ENCODE measurements at places on chromosomes 5 and 9.

- DNase-seq = no peak
Measured at GRCh38 chr9:99055384-99055783, 49.5 kb upstream of the TGFBR1 start.

DNA sequence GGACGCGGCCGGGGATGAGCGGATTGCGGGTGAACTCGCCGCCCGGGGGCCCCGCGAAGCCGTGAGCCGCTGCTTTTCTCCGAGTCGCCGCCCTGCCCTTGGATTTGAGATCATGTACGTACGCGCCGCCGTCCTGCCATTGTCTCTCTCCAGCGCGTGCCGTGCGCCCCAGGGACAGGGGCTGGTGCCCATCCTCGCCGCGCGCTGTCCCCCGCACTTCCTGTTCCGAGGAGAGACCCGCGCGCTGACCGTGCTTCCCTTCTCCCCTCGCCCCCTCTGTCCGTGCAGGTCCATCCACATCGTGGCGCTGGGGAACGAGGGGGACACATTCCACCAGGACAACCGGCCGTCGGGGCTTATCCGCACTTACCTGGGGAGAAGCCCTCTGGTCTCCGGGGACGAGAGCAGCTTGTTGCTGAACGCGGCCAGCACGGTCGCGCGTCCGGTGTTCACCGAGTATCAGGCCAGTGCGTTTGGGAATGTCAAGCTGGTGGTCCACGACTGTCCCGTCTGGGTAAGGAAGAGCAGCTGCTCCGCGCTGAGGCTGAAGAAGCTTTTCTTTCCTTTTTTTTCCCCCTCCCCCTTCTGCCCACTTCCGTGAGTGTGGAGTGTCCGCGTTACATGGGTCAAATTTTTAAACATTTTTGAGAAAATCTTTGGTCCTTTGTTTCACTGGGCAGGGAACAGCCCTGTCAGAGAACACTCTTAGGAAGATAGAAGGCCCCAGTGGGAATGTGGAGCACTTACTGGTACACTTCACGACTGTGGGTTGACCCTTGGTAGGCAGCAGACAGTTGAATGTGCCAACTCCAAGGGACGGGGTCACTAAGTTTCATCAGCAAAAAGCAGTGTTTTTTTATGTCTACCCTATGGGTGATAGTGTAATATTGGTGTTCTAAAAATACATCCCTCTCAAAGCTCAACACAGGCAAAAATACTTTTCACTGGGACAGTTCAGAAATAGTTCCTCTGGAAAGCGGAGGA is 727 bp downstream of the RHOBTB3 start:
- DNase-seq = peak; percentile 72

GRCh38 chr5:7844901-7845300 is 6.0 kb downstream of the CFAP90 start:
- no peak for DNase-seq

DNA sequence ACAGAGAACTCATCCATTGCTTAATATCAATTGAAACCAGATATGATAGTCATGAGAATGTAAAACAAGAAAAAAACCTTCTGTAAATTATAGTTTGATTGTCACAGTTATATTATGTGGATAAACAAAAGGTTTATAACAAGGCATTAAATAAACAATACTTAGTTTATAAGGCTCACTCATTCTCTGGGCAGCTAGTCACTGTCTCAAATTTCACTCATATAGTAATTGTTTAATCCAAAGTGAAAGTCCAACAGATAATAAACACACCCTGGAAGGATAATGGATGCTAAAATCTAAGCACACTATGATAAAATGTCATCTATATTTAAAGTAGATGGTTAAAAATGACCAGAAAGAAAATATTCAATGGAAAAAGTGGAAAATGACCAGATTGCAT is 30.8 kb upstream of the SLC12A2 start:
- no peak for DNase-seq

DNA sequence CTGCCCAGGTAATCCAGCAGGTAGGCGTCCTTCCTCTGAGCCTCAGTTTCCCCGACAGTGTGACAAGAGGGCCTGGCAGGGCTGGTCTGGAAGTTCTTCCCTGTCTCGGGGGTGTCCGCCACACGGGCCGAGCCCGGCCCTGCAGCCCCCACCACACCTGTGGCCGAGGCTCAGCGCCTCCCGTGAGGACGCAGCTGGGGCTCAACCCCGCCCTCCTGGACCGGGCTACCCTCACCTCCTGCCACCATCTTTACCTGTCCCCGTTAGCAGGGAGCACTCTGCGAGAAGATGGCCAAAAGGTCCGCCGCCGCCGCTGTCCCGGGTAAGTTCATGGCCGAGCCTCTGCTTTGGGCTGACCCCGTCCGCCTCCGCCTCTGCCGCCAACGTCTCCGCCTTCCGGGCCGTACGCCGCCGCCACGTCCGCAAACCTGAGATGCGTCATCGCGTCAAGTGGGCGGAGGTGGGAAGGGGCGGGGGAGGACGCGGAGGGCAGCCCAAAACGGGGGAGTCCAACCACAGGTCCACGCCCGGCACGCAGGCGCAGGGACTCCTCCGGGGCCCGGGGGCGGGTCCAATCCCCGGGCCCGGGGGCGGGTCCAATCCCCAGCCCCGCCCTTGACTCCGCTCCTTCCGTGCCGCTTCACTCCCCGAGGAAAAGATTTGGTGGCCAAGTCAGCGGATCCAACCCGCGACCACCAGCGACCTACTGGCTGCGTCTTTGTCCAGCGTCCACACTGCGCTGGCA is at the start of gene LYSMD3:
LYSMD3 (minus strand) TSS at position 391 of the 745 bp plus-strand sequence. CDS start 4,295 bp downstream, outside the sequence.
- DNase-seq = peak; percentile 99

Data from tongue (tissue), 3 donors.